ENCODE measurements at places on chromosomes 2 and 18.

DNA sequence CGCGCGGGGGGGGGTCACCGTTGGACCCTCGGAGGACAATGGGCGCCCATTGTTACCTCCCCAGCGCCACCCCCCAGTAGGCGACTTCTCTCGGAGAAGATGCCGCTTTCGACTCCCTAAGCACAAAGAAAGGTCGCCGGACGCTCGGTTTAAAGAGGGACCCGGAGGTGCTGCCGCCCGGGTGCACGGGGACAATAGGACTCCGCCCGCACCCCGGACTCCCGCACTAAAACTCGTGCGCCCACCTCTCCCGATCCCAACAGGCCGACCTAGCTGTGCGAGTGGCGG is 318 bp upstream of the CDC42EP3 start:
- no peak for DNase-seq

DNA sequence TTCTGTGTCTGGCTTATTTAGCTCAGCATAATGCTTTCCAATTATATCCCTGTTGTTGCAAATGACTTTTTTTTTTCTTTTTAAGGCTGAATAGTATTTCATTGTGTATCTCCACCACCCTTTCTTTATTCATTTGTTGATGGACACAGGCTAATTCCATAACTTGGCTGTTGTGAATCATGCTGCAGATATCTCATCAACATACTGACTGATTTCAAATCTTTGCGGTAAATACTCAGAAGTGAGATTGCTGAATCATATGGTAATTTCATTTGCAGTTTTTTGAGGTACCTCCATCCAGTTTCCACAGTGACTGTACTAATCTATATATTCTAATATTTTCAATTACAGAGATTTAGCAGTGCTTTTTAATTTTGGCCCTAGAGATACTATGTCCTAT is 266.2 kb downstream of the TMX3 start:
- no peak for DNase-seq

GRCh38 chr2:62180975-62181374 is 14.9 kb upstream of the B3GNT2 start:
- no peak for DNase-seq

GRCh38 chr2:26666671-26667070 is 25.5 kb upstream of the CIB4 start:
- DNase-seq, result no peak

DNA sequence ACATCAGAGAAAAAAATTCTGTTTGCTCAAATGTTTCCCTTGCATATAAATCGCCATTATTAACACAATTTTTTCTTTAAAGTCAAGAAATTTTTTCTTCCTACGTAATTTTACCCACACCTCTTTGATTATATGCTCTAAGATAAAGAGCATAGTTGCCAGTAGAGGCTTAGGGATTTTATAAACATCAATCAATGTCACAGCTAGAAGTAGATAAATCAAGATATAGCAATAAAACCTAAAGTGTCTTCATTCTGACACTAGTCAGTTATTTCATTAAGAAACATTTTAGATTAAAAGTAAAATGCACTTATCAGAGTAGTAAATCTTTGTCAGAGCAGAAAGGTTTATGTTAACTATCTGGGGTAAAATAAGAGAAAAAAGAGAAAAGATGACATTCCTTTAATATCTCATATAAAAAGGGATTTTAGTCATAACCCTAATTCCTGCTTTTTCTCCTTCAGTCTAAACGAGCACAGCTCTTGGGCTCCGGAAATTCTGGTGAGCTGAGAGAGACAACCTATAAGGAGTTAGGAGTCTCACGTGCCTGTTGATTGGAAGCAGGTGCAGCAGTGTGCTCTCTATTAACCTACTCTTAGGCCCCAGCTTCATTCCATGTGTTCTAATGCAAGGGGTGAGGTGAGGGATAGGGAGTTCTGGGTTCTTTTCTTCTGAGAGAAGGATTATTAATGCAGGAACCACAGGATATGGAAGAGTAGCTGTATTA is 172.4 kb upstream of the GULP1 start:
- no peak for DNase-seq

DNA sequence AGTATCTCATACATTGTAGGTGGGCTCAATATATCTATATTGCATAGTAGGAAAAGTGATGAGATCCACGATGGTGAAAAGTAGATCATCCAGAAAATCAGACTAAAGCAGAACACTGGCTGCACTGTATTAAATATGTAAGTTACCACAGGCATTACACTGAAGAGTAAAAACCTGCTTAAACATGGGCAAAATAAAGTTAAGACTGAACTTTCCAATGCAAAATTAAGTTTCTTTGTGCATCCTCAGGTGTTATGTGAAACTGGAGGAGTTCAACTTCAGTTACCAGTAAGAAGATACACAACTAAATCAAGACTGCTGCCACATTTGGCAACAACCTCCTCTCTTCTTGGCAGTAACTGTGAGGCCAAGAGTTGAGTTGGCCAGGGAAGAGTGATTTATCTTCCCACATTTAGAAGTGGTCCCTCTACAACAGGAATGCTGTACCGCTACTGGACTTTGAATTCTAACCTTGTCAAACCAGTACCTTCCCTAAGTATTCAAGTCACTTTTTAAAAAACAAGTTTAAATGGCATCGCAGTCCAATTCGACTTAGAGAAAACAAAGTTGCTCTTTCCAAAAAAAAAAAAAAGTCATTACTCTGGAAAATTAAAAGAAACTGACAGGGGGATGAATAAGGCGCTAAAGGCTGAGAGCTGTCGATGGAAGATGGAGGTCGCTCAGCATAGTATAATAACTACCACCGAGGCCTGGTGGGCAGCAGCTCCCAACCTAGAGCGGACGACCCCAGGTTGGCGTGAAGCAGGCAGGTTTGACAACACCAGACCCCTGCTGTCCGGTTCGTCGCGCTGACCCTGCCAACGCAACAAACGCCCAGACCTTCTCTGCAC is 1.1 kb downstream of the MAP4K3 start:
- no peak for DNase-seq

- no peak for DNase-seq
Measured at GRCh38 chr2:33145459-33145858, 198.7 kb downstream of the LTBP1 start.

GRCh38 chr18:62982600-62983251 is 267.4 kb downstream of the PHLPP1 start:
- DNase-seq, result peak; percentile 35

GRCh38 chr2:14313341-14313740 is 319.2 kb upstream of the LRATD1 start:
- no peak for DNase-seq

- DNase-seq, result no peak
Measured at GRCh38 chr2:13522917-13523821, 806.4 kb downstream of the TRIB2 start.

- DNase-seq, result peak; percentile 33
Measured at GRCh38 chr2:124027182-124027581, 2.1 kb downstream of the CNTNAP5 start.

GRCh38 chr2:211737282-211737681 is 801.3 kb downstream of the ERBB4 start:
- no peak for DNase-seq

- no peak for DNase-seq
Measured at GRCh38 chr2:205778356-205778755, 96.1 kb downstream of the NRP2 start.

- DNase-seq, result no peak
Measured at GRCh38 chr2:210971431-210971830, 415.0 kb downstream of the CPS1 start.

- DNase-seq, result no peak
Measured at GRCh38 chr2:215028231-215028630, 110.2 kb downstream of the ABCA12 start.

DNA sequence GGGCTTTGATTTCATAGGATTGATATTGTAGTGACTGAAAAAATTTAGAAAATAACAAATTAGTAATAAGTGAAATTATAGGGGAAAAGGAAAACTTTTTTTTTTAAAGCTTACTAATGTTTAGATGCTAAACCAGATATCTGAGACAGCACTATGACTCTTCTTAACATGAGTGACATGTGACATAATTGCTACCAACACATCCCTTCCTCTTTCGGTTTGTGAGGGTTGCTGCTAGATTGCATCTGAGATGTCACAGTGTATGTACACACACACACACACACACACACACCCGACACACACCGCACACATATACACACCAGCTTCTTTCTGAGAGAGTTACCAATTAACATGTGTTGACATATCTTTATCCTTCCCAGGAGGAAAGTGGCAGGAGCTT is 18.0 kb downstream of the RAPGEF4 start:
- no peak for DNase-seq

DNA sequence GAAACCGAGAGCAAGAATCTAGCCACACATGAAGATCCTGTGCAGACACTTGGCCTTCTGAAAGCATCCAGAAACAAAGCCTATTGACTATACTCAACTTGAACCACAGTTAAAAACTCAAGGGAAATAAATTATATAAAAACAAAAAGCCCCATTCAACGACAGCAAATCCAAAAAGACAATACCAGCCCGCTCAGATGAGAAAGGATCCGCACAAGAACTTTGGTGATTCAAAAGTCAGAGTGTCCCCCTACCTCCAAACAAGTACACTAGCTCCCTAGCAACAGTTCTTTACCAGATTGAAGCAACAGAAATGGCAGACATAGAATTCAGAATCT is 163.2 kb downstream of the WDPCP start:
- DNase-seq, result no peak

- DNase-seq, result no peak
Measured at GRCh38 chr2:64359171-64359891, 94.6 kb upstream of the LGALSL start.

- DNase-seq, result peak; percentile 69
Measured at GRCh38 chr2:69138793-69139459, 125.9 kb downstream of the ANTXR1 start.

- DNase-seq, result no peak
Measured at GRCh38 chr18:6024745-6025248, 129.5 kb upstream of the TMEM200C start.

DNA sequence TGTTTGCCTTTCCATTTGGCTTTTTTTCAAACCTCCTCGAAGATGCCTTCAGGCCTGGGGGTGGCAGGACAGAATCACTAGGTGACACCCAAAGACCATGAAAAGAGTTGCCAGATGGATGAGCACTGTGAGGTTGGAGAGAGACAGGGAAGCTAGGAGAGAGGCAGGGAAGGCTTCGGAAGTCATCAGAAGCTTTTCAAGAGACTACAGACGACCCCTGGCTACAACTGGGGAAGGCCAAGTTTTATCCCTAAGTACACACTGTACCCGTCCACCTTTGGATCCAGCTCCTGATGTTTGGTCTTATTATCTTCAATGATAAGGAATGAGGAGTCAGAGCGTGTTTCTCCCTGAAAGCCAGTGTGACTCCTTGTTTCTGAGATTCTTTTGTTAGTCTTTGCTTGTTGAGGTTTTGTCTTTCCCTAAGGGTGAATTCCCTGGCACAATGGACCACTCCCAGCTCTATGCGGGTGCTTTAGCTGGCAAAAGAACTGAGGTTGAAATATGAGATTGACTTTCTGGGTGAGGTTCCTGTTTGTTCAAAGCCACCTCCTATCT is 33.4 kb upstream of the SLC9A2 start:
- DNase-seq, result no peak

DNA sequence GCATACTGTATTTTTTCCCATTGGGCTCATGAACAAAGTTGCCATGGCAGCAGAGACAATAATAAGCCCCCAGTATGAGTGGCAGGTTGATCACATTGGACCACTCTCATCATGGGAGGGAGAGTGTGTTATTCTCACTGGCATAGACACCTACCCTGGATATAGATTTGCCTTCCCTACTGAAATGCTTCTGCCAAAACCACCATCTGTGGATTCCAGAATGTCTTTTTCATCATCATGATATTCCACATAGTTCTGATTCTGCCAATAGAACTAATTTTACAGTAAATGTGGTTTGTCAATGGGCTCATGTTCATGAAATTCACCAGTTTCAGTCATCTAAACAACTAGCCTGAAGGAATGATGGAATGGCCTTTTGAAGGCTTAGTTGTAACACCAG is 18.4 kb downstream of the TMEM200C start:
- DNase-seq, result no peak

- no peak for DNase-seq
Measured at GRCh38 chr2:127108090-127108523, 1.2 kb upstream of the BIN1 start.

DNA sequence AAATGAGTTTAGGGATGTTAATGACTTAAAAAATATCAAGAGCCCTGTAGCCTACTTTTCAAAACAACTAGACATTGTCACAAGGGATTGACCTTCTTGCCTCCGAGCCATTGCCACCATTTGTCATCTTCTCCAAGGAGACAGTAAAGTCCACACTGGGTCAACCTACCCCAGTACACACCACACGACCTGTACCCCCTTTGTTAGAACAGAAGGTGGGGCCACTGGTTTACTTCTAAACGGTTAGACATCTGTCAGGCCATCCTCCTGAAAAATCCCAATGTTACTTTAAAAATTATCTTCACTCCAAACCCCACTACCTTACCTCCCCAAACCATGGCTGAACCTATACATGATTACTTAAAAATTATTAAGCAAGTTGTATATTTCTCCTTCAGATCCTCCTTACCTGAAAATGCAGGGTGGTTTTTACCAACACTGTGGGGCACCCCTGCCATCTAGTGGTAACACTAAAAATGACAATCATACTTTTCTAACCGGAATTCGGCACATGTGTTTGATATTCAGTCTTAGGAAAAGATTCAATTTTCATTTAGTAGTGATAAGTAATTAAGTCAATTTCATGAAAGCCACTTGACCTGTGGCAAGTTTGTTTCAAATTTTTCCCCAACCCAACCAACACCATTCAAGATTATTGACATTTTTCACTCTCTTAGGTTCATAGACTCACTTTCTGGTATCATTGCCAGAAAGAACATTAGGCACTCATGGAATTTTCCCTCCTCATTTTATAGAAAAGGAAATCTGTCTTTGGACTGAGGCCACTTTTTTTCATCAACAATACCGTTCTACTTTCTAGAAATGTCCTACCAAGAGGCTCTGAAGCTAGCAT is 265.3 kb upstream of the PKDCC start:
- peak; percentile 33 for DNase-seq

DNA sequence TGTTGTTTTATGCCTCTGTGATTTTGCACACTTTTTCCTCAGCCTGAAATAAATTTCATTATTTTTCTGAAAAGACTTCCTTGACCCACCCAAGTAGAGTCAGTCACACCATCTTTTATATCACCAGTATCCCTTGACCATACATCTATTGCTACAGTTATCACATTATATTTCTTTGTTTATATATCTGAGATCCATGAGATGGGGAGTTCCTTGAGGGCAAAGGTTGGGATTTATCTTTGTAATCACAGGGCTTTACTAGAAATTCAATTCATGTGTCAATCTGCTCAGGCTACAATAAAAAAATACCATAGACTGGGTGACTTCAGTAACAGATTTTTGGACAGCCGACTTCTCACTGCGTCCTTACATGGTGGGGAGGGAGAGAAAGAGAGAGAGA is 12.8 kb upstream of the RNF138 start:
- DNase-seq, result no peak

DNA sequence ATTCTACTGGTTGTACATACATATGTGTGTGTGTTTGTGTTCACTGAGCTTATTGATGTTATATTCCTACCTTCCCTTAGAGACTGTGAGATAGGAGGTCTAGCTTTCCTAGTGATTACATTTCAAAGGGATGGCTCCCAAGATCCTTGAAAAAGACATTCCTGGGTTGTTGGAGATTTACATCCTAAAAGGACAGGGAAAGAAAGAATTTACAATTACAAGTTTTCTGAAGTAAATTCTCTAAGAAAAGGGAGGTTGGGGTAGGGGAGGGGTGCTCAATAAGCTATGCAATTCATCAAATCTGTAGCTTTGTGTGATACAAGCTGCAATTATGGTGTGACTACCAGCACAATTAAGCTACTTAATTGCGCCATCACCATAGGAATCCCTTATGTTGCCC is 284.3 kb downstream of the NUP35 start:
- no peak for DNase-seq

- no peak for DNase-seq
Measured at GRCh38 chr2:112154246-112155117, 16.3 kb downstream of the FBLN7 start.

All from Panc1 (cell line).